IPS-NIHi11 (cell line): ENCODE measurements at places on chromosomes 7 and 10.

DNA sequence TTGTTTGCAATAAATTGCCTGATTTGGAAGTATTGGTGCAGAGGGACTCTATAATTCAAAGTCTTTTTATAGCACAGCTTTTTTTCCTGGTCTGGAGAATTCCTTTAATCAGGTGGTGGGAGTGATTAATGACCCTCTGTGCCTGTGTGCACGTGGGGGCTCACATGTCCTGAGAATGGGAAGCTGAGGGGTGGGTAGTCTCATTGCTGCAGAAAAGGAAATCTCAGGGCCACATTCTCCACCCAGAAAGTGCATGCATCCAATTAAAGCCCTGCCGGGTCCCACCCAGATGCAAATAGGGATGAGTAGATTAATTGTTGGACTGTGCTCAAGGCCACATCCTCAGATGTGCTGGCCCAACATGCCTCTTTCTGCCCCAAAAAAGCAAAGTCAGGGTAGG lies 324.7 kb downstream of the CXCL12 start:
- no peak for DNase-seq

- peak; percentile 89 for DNase-seq
Measured at GRCh38 chr7:149209518-149210269, 14.3 kb downstream of the ZNF282 start.

DNA sequence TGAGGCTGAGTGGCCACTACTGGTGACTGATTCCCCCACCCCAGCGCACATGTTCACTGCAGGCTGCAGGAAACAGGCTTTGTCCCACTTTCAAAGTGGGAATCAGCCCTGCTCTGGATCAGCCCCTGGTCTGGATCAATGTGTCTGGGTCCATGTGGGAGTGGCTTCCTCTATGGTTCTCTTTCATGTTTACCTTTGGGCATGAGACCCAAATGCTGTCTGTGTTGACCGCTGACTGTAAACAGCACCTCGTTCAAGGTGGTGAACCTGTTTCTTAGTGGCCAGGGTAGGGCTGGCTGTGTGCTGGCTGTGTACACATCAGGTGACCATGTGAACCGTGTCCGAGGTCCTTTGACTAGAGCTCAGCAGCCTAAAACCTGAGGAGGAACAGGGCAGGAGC lies 121.8 kb downstream of the CAMK1D start:
- no peak for DNase-seq

DNA sequence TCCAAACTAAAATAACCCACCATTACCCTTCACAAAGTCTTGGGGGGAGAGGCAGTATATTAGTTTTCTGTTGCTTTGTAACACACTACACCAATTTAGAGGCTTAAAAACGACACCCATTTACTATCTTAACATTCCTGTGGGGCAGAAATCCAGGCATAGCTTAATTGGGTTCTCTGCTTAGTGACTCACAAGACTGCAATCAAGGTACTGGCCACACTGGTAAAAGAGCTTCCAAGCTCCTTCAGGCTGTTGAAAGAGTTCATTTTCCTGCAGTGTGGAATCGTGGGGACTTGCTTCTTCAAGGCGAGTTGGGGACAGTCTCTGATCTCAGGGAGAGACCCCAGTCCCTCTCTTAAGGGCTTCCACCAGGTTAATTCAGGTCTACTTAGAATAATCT lies 139.1 kb downstream of the XPNPEP1 start:
- DNase-seq: no peak

DNA sequence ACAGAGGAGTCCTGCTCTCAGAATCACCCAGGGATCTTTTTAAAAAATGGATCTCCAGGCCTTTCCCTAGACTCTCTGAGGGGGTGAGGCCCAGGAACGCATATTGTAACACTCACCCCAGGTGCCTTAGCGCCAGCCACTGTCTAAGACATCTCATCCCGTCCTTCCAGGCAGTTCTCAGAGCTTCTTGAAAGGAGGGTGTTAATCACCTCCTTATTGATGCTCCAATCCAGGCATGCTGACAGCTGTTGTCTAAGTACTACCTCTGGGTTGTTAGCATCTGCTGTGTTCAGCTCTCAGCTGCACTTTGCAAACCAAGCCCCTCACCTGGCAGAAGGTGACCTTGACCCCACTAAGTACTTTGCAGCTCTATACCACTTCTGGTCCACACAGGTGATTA lies 36.0 kb downstream of the KIAA1549 start:
- DNase-seq: no peak
